ENCODE measurements at places on chromosomes 1 and 21.
A peak's percentile ranks its signal among the peaks of the same experiment; 100 is the strongest.

DNA sequence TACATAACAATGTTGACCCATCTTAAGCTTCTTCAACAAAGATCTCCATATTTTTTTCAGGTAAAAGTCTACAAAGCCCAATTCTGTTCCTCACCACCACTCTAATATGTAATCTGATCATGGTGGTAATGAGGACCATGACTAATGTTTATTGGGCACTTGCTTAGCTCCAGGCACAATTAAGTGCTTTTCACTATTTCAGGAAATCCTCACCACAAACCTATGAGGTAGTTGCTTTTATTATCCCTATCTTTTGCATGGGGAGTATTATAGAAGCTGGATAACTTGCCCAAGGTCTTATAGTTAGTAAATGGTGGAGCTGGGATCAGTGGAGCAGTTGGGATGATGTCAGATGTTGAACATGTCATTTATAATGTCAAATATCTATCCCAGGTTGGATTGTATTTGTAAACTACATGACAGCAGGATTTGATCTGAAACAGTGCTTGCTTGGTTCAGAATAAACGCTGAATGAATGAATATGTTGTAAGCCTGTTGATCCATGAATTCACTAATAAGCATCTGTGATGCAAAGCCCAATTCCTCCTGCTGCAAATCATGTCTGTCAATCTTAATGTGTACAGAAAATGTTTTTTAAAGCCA, 283.3 kb upstream of the ST6GALNAC5 start:
- no peak for DNase-seq

DNA sequence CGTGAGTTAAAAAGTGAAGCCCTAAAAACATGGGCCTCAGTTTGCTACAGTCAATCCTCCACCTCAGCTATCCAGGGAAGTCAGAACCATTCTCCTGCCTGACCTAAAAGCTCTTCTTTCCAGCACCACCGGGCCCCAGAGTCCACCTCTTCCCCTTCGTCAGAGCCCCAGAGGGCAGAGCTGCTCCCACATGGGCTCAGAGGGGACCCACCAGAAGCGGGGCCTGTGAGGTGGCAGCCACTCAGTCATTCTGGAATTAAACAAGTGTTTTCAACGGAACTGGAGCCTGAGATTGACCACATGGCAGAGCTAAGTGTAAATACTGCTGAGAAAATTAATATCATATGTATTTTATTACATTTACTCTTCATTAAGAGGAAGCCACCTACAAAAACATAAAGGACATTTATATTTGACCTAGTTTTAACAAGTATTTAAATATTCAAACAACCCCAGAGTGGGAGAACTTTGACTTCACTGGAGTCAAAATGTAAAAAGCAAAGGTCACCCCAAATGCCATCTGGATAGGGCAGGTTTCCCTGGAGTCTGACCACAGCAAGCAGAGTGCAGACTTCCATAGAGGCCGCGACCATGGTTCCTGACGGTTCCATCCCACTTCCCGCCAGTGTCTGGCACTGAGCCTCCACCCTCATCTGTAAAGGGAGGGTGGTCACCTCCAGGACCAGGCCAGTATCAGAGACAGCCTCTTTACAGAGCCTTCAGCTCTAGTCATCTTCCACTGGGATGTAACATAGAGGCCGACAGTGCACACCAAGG, 1.8 kb downstream of the SUMO3 start:
- DNase-seq = no peak

GRCh38 chr1:6801966-6802365, 16.7 kb downstream of the CAMTA1 start:
- no peak for DNase-seq

DNA sequence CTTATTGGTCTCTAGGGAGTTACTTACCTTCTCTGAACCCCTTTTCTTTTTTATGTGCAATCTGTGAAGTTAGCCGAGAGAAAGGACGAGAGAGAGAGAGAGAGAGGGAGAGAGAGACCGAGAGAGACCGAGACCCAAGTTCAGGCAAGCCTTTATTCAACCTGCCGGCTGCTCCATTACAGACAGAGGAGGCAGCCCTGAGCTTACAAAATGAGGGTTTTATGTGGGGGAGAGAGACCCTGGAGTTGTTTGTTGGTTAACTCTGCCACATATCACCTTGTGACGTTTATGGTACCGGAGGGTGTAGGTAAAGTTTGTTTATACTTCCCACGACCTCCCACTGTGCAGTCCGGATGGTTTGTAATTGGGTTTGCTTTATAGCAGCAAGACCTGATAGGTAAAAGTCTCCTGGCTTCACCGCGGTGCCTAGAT, 1.5 kb upstream of the MCOLN3 start:
- no peak for DNase-seq

DNA sequence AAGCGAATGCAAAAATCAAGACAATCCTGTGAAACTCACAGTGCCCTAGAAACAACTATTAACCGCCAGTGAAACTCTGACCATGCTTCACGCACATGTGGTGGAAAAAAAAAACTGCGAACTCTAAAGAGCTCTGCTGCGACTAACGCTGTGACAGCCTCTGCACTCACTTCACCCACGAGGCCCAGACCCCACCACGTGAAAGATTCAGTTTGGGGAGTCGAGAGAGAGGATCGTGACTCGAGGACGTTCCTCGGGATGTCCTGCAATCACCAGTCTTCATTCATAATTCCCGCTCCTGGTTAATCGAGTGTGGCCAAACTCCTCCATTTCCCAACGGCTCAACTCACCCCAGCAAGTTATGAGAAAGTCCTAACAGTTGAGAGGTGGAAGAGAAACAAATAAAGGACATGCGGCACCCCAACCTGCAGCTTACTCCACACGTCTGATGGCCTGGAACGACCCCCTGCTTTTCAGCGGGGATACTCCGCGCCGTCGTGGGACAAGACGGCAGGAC, 1.1 kb downstream of the SERBP1 start:
- peak; percentile 29 for DNase-seq

GRCh38 chr1:248243204-248243603, 12.0 kb downstream of the OR2M4 start:
- no peak for DNase-seq

- DNase-seq = no peak
Measured at GRCh38 chr1:109191377-109191776, 22.3 kb upstream of the SARS1 start.

Measured in hindlimb muscle (tissue), 1 donor.